ENCODE measurements at places on chromosomes 4 and X. TPM values are rescaled to one million over a fixed set of nuclear protein-coding genes. Genes with fewer than 3 reads are reported as not detected.

The BMPR1B gene
- total RNA-seq, result 5.0 TPM

The CHST7 gene
- total RNA-seq, result 13.9 TPM

The SSX3 gene
- total RNA-seq, result not detected

The ZCCHC18 gene
- total RNA-seq, result 0.07 TPM

The KCNIP4 gene
- not detected for total RNA-seq

The ZNF157 gene
- total RNA-seq, result not detected

The NRK gene
- total RNA-seq, result not detected

The TMPRSS11F gene
- total RNA-seq, result not detected
